ENCODE measurements at places on chromosomes 7 and 10.

GRCh38 chr7:106111655-106112117 lies 426 bp downstream of the SYPL1 start:
- peak; percentile 69 for DNase-seq

- no peak for DNase-seq
Measured at GRCh38 chr7:24836084-24836483, 78.8 kb upstream of the GSDME start.

- DNase-seq, result no peak
Measured at GRCh38 chr7:142300689-142301088, 42.8 kb upstream of the PRSS58 start.

- DNase-seq, result no peak
Measured at GRCh38 chr7:126361183-126361582, 891.6 kb downstream of the GRM8 start.

DNA sequence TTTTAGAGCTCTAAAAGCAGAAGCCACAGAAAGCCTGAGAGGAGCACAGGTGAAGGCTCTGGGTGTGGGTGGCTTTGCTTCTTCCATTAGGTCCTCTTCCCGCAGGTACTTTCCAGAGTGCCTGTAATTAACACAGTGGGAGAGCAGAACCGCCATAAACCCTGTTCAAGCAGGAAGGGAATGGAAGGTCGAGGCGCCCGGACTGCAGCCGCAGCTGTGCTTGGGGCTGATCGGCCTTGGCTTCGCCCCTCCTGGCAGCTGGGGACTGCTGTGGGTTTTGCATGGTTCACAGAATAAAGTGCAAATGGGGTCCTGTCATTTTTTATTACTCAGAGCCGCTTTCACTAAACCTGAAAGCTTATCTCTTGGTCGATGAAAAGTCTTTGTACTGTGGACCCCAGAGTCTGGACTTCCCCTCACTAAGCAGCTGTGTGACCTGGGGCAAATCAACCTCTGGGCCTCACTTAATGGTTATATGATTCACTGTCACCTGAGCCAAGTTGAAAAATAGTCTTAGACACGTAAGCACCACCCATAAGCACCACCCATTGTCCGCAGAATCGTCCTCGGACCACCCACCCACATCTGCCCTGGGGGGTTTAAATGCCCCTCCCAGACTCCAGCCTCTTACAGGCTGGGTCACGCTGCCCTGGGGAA lies 100.9 kb downstream of the XRCC2 start:
- DNase-seq, result peak; percentile 65

DNA sequence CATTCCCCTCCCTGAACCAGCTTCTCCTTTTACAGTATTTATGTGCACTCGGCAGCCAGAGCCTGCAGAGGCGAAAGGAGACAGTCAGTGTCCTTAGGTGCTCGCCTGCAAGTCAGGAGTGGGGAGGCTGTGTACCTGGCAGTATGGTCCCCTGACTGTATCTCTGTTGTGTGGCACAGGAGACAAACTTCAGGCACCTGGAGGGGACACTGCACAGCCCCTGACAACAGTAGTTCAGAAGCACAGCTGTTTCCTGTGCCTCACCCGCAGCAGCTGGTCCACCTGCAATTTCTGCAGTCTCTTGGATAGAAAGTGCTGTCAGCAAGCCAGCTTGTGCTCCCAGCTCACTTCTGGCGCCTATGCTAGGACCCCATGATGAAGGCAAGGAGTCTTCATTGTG lies 73.4 kb upstream of the LAMB4 start:
- peak; percentile 19 for DNase-seq

- no peak for DNase-seq
Measured at GRCh38 chr10:88012641-88013040, 149.2 kb downstream of the PTEN start.

DNA sequence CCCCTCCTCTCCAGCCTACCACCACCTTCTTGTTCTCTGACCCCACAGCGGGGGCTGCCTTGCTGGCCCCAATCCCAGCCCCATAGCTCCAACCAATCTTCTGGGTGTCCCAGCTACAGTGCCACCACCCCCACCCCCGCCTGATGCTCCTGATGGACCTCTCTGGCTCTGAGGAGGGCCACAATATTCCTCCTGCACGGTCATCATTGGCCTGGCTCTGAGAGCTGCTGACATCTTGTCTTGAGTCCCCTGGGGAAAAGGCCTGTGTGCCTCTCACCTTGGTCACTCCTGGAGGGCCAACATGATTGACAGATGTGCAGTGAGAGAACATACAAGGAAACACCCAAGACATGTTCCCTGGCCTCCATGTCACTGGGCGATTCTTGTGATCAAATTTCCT lies 7.6 kb downstream of the GDF2 start:
- no peak for DNase-seq

DNA sequence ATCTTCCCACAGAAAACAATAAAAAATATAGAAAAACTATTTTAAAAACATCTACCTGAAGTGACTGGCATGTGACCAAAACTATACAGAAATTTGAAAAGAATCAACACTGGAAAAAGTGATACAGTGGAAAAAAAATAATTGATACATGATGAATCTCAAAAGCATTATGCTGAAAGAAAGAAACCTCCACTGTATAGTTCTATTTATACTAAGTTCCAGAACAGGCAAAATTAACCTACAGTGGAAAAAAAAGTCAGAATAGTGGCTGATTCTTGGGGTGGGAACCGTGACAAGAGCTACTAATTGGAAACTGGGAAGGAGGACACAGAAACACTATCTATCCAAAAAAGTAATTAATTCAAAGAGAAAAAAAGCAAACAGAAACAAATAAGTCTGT lies 14.9 kb downstream of the RTKN2 start:
- no peak for DNase-seq

DNA sequence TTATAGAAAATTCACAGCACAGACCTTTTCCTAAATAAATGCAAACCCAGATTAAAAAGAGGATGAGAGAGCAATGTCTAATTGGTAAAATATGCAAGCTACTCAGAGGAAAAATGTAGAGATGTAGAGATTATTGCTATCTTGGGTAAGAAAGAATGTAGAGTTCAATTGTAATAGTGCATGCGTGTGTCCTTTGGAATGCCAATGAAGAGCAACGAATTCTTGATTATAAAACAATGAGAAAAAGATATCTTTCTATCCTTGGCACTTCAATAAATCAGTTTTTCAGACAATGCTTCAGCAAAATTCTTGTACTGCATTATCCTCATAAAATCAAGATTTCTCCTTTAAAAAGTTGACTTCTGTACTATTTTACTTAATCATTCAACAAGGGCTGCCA lies 50.9 kb downstream of the SEMA3D start:
- no peak for DNase-seq

DNA sequence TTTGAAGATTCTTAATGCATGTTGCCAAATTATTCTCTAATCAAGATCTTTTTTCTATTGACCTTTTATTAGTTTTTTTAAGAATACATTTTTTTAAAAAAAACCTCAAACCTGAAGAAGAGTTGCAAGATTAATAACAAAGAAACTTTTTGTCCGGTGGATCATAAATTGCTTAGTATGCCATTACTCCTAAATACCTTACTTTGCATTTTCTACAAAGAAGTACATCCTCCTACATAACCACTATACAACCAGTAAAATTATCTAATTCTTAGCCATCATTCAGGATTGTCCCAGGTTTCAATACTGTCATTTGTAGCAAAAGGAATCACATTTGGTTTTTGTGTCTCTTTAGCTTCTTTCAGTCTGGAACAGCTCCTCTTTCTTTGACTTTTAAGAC lies 77.9 kb downstream of the SRI start:
- no peak for DNase-seq

GRCh38 chr7:112084520-112084971 lies 121.7 kb downstream of the DOCK4 start:
- DNase-seq, result peak; percentile 22

GRCh38 chr7:5797179-5797578 lies 15.7 kb upstream of the RNF216 start:
- no peak for DNase-seq

DNA sequence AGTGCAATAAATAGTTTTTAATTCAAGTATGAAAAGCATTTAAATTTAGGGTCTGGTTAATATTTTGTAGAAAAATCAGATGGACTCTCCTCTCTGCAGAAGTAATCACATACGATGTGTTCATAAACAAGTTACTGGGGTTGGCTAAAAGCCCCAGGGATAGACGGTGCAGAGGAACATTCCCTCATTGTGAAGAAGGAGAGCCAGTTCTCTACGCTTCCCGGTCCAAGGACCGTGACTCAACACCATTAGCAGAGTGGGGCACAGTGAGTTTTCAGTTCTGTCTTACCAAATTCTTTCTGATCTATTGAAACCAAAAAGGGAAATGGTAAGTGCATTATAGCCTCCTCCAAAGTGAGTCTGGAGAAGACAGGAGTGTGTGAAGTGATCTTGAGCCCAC lies 327.8 kb downstream of the WDR37 start:
- no peak for DNase-seq

DNA sequence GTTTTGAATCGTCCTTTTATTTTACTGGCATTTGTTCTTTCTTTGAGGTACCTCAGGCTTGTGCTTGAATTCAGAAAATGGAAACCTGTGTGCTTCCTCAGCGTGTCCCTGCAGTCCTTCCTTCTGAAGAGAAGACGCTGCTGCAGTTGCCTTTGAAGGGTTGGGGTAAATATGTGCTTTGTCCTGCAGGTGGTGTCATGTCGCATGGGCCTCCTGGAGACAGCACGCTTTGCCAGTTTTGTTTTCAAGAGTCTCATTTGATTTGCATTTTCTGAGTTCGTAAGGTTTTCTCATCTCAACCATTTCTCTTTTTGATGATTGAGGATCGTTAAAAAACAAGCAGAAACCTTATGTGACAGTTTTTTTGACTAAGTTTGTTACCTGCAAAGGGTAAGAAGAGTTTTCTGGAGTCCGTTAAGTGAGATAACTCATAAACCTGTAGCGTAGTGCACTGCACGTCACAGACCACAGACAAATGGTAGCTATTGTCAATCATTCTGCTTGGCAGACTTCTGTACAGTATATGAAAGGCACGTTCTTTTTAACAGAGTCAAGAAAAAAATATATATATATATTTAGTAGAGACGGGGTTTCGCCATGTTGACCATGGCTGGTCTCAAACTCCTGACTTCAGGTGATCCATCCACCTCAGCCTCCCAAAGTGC lies 57.0 kb downstream of the CDC123 start:
- no peak for DNase-seq

GRCh38 chr10:119208553-119208940 lies 1.2 kb downstream of the GRK5 start:
- no peak for DNase-seq

GRCh38 chr10:27660268-27660667 lies 85.4 kb downstream of the MKX start:
- DNase-seq, result no peak

DNA sequence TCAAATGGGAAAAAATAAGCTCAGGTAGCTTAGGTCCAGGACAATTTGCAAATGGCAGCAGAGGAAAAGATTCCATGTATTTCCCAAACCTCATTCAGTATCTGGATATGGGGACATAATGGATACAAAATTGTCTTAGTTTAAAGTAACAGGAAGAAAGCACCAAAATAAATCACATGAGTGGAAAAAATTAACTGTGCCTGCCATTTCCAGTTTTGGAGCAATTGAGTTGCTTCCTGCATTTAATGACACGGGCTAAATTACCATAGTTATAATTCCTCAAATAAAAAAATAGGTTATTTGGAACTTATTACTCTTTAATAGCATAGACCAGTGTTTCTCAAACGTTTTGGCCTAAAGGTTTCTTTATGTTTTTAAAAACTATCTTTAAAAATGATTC lies 6.3 kb upstream of the STAMBPL1 start:
- DNase-seq, result no peak

DNA sequence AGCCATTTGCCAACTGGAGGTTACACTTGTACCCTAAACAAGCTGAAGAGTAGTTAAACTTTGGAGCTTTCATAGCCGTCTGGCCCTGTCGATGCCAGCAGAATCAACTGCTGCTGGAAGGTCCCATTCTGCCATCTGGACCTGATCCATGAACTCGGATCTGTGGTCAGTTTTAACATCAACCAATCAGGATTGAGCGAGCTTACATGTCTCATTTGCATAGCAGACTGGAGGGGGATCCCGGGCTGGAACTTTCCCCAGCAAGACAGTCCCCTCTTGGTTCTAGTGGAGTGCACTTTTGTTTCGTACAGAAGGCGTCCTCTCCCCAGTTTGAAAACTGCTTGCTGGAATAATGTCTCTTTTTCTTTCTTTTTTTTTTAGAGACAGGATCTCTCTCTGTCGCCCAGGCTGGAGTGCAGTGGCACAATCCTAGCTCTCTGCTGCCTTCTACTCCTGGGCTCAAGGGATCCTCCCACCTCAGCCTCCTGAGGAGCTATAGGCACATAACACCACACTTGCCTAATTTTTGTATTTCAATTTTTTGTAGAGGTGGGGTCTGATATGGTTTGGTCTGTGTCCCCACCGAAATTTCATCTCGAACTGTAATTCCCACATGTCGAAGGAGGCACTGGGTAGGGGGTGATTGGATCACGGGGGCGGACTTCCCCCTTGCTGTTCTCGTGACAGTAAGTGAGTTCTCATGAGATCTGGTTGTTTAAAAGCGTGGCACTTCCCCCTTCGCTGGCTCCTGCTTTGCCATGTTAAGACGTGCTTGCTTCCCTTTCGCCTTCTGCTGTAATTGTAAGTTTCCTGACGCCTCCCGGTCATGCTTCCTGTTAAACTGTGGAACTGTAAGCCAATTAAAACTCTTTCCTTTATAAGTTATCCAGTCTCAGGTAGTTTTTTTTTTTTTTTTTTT lies 42.8 kb upstream of the SEPHS1 start:
- DNase-seq, result peak; percentile 51

DNA sequence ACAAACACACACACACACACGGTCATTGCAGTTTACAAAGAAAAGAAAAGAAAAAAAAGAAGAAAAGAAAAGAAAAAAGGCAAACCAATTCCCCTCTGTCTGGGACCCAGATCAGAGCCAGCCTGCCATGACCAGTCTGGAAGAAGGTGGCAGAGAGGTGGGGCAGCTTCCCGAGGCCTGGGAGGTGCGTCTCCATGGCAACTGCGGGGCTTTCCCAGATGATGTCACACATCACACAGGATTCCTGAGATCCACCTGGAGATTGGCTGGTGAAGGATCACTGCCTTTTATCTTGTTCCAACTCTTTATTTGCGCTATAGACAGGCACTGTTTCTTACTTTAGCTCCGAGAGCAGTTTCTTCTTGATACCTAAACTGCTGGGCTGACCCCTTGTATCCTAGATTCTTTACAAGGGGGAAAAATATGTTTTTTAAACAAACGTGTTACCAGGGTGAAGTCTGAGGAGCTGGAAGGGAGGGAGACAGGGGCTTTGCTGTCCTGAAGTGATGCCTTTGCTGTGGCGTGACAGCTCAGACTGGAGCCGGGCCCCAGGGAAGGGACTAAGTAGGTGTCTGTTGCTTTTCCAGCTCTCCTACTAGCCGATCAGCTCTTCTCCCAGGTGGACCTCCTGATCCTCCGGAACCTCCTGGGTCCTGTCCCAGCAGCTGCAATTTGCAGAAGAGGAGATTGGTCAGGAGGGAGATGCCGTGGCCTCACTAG lies 298.5 kb downstream of the KLF6 start:
- peak; percentile 76 for DNase-seq

- DNase-seq, result no peak
Measured at GRCh38 chr10:84184517-84184916, 9.8 kb upstream of the CDHR1 start.

- no peak for DNase-seq
Measured at GRCh38 chr10:85608706-85609105, 757.9 kb downstream of the GRID1 start.

- DNase-seq, result peak; percentile 45
Measured at GRCh38 chr10:72783410-72783833, 91.5 kb downstream of the MCU start.
